NK-92 treated with Interleukin-12 subunit alpha and Interleukin-12 subunit beta, amount 100 ng/mL, for 24 hours (cell line): ENCODE measurements at places on chromosomes 2 and 18.

- no peak for DNase-seq
Observed at GRCh38 chr18:59263661-59264060, 9.6 kb downstream of the RAX start.

- no peak for DNase-seq
Observed at GRCh38 chr2:192148241-192148619, 46.5 kb downstream of the TMEFF2 start.

DNA sequence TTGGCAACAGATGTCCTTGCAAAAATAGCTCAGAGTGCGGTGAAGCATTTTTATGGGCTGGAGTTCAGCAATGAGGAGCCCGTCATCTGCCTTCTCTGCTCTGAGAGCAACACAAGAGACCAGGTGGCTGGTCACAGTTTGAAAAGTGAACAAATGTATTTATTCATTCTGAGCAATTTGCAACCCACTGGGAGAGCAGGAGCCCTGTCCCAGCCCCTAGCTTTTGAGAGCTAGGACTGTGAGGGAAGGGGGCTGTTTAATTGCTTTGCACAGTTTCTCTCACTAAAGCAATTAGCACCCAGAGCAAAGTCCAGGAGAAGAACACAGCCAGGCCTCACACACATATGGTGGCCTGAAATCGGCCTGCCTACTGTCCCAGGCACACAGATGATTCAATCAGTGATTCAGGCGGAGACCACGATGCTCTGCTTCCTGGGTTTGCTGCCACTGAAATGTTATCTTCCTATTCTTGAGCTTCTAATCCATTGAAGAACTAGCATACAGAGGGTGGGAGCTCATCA lies 646.1 kb upstream of the ACVR2A start:
- no peak for DNase-seq

DNA sequence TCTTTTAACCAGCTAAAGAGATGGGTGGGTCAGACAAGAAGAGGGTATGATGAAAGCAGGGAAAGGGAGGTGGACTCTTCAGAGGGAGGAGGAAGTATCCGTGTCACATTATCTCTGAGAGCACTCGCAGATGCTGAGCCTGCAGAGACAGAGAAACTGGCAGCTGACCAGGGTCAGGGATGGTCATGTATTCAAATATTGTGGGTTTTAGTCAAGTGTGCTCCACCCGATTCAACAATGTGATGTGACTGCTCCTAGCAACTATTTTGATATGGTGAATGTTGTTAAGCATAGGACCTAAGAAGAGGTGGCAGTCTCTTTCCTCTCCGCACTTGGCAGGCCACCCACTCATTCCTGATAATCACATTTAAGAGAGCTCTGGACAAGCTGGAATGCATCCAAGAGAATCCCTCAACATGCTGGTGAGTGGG lies 1.3 kb upstream of the CLIP4 start:
- DNase-seq: no peak

DNA sequence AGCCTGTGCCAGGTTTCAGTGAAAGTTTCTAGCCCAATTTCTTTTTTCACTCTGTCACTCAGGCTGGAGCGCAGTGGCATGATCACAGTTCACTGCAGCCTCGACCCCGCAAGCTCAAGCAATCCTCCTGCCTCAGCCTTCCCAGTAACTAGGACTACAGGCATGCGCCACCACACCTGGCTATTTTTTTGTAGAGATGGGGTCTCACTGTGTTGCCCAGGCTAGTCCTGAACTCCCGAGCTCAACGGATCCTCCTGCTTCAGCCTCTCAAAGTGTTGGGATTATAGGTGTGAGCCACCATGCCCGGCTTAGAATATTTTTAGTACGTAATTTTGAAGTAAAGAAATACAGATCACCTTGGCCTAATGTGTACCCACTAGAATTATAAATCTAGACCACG lies 87.1 kb downstream of the GORASP2 start:
- no peak for DNase-seq

GRCh38 chr2:232973796-232974195 lies 39.3 kb downstream of the NGEF start:
- DNase-seq: no peak

DNA sequence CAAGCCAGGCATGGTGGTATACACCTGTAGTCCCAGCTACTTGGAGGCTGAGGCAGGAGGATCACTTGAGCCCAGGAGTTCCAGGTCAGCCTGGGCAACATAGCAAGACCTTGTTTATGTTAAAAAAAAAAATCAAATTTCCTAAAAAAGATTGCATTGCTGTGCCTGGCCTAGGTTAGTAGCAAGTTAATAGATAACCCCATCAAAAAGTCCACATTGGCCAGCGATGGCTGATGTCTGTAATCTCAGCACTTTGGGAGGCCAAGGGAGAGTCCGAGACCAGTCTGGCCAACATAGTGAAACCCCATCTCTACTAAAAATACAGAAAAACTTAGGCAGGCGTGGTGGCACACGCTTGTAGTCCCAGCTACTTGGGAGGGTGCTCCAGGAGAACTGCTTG lies 38.7 kb downstream of the PARD6G start:
- DNase-seq: no peak

DNA sequence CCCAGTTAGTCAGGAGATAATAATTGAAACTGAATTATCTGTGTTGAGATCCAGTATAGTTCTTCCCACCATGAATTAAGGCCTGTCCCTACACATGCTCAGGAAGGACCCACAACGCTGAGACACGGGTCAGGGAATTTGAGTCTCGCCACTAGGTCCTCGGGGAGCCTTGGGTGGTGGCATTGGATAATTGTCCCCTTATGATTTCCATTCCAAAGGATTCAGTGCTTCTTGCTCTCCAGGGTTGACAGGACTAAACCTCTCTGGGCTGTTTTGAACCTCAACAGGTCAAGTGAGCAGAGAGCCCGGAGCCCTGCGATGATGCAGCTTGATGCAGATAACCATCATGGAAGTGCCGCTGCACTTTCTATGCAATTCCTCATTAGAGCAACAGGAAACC lies 253.7 kb upstream of the PXDN start:
- DNase-seq: no peak

- no peak for DNase-seq
Observed at GRCh38 chr2:3078684-3079083, 298.9 kb downstream of the EIPR1 start.

DNA sequence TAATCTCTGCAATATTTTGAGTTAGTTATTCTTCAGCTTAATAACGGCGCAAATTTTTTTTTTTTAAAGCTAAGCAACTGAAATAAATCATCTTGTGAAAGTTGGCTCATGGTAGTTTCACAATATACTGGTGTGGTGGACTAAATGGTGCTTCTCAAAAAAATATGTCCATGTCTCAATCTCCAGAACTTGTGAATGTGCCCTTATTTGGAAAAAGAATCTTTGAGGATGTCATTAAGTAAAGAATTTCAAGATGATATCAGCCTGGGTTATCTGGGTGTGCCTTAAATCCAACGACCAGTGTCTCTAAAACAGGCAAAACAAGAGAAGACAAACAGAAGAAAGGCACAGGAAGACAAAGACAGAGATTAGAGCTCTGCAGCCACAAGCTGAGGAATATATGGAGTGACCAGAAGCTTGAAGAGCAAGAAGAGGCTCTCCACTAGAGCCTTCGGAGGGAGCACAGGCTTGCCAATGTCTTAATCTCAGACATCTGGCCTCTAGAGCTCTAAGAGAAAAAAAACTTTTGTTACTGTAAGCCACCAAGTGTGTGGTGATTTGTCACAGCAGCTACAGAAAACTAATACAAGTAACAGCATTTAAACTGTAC lies 71.4 kb downstream of the HNMT start:
- no peak for DNase-seq

GRCh38 chr2:128633501-128633900 lies 314.8 kb upstream of the HS6ST1 start:
- DNase-seq: no peak

DNA sequence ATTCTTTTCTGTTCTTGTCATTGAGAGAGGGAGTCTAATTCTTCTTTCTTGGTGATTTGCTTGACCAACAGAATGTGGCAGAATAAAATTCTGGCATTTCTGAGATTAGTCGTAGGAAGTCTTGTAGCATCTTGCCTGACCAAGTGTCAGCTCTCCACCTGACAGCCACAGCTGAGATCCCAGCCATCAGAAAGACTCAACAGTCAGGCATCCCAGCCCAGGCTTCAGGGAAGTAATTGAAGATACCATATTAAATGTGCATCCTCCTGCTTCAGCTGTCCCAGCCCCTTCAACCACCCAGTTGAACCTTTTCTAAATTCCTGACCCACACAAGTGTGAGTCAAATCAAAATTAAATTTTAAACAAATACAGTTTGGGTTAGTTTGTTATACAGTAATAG lies 208.3 kb downstream of the PIK3C3 start:
- no peak for DNase-seq

GRCh38 chr2:29394981-29395350 lies 279.8 kb downstream of the CLIP4 start:
- no peak for DNase-seq

DNA sequence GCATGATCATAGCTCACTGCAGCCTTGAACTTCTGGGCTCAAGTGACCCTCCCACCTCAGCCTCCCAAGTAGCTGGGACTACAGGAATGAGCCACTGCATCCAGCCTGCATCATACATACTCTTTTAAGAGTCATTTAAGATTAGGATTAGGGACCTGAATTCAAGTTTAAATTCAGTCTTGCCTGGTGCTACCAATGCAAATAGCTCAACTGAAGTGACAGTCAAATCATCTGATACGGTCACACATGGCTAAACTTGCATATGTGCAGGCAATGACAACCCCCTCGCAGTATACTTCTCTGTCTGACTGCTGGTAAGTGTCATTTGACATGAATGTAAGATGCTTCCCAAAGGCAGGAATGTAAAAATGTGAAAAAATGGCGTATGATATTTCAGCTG lies 31.8 kb upstream of the TMEM131 start:
- DNase-seq: no peak

DNA sequence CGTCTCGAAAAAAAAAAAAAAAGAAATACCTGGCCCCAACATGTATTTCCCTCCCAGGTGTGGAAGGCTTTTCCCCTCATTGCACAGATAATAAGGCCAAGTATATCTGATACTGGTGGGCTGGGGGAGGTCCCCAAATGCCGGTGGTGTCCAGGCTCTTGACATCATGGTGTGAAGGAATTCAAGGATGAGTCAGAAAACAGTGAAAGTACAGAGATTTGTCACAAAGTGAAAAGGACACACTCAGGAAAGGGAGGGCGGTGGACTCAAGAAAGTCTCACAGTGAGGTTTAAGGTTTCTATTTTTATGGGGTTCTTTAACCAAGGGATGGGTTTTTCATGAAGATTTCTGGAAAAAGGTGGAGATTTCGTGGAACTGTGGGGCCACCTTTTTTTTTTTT lies 37.8 kb upstream of the FZD5 start:
- DNase-seq: no peak

DNA sequence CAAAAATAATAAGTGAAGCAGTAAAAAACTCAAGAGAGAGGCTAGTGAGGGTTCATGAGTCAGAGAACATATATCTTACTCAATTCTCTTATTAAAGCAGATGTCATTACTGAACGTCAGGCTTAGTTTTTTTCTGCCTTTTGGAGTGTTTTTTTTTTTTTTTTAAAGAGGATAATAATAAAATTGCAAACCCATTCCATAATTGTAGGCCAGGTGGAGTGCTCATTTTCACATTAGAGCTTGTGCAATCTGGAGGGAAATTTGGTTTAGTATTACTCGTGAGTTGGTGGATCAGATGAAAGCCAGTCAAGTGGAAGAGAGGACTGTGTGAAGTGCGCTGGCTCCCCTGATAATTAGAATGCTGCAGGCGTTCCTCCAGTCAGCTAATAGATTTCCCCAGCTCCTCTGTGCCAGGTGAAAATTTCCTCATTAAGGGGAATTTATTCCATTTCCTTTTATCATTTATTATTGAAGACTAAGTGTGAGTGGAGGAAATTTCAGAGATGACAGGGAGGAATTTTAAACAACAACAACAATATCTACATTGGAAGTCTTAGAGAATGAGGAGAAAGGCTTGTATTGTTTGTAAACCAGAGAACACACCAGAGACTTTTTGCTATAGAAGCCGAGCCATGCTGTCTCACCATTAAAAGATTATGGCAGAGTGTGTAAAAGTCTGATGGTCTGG lies 74.6 kb downstream of the CPS1 start:
- no peak for DNase-seq

DNA sequence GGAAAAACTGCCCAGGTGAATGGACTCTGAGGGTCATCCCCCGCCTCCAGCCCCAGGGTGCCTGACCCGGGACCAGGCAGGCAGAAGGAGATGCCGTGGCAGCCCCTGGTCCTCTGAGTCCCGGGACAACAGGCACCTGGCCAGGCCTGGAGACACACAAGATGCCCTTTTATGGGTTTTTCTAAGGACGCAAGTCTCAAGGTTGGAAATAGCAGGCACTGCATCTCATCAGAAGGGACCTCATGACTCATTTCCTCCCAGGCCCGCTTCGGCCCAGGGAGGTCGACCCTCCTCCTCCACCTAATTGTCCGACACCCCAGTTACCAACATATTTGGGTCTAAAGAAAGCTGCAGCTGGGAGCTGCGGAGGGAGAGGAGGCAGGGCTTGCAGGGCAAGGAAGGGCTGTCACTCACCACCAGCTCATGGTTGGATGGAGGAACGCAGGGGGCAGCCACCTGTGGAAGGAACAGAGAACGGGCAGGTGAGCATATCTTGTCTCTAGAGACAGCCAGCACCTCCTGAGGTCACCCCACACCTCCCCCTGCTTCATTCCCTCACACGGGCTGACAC lies 82.9 kb downstream of the TNS1 start:
- no peak for DNase-seq

DNA sequence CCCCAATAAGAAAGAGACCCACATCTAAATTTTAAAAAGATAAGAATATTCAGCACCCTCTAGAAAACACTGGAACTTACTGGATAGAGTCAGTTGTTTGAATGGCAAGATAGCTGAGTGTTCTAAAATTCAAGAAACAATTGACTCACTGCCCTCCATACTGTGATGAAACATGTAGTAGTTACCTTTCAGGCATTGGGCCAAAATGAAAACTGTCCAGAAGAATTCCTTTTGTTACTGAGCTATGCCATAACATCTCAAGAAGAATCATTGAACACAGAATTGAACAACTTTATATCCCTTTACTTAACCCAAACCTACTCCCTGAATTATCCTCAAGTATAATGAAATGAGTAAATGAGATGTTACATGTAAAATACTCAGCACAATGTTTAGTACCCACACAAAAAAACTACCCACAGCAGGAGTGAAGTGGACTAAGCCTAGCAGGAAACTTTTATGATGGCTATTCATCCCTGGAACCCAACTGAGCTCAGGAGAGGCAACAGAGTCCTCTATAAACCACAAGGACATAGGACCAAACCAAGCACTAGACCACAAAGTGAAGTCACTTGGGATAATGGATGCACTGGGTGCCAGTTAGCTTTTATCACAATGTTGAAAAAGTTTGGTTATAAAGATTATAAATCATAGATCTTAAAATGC lies 32.7 kb downstream of the RBM43 start:
- DNase-seq: no peak

DNA sequence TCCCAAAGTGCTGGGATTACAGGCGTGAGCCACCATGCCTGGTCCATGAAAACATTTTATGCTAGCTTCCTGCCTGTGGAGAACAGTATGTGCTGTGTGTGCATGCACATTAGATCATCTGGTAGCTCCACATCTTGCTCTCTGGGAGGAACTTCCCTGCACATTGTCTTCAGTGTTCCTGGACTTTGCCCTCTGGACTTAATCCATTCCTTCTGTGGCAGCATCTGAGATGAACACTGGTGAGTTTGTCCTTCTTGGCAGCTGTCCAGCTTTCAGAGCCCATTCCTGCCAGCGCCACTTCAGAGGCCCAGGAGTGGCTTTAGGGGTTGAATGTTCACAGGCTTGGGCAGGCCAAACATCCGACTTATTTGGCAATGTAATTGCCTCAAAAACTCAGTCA lies 65.2 kb downstream of the POU3F3 start:
- no peak for DNase-seq
